ENCODE measurements at places on chromosomes 5 and 9.

GRCh38 chr9:2576631-2577030 is 45.0 kb upstream of the VLDLR start:
- DNase-seq, result no peak

DNA sequence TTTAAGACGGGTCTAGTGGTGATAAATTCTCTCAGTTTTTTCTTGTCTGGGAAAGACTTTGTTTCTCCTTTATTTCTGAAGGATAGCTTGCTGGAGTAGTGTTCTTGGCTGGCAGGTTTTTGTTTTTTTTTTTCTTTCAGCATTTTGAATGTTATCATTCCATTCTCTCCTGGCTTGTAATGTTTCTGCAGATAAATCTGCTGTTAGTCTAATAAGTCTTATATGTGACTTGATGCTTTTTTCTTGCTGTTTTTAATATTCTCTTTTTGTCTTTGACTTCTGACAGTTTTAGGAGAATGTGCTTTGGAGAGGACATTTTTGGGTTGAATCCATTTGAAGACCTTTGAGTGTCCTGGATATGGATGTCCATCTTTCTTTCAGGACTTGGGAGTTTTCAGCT is 16.0 kb downstream of the HSD17B4 start:
- DNase-seq, result no peak

DNA sequence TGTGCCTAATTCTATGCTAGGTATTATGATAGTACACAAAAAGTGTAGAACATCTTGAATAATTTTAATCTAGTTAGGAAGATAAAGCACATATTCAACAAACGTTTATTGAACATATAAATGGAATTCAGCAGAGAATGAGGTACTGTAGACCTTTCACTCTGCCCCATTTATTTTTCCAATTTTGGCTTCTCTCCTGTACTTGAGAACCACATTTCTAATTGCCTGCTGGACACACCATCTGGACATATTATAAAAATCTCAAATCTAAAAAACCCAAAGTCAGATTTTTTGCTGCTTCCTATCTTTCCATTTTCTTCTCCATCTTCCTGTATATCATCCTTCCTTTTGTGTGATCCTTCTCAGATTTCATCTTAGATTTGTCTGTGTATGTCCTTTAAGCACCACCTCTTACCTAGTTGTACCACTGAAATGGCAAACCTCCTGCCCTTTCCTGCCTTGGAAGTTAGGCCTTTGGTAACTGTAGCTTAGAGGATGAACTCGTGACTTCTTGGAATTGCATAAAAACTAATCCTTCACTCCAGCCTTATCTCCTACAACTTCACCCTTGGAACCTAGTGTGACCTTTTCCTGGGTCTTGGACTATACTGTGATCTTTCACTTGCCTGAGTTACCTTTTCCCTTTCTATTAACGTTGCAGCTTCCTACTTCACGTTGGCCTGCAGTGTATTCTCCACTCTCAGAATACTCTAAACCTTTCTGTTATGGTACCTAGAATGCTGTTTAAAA is 8.8 kb downstream of the SLC26A2 start:
- no peak for DNase-seq

- DNase-seq, result no peak
Observed at GRCh38 chr9:80560976-80561375, 989.2 kb downstream of the TLE4 start.

DNA sequence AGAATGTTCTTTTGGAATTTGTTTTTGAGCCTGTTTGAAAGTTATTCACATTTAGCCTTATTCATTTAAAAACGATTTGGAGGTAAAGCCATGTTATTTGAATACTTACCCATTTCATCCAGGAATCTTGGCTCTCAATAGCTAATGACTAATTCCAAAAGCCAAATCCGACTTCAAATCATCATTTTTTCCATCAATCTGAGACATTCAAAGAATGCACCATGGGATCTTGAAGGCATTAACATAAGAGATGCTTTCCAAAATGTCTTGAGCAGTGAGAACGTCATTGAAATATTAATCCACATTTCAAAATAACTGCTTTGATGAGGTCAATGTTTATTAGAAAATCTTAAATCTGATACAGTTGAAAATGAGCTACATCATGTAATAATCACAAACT is 617.0 kb upstream of the RORB start:
- DNase-seq, result no peak

- no peak for DNase-seq
Observed at GRCh38 chr9:75023846-75024245, 4.2 kb downstream of the CARNMT1 start.

DNA sequence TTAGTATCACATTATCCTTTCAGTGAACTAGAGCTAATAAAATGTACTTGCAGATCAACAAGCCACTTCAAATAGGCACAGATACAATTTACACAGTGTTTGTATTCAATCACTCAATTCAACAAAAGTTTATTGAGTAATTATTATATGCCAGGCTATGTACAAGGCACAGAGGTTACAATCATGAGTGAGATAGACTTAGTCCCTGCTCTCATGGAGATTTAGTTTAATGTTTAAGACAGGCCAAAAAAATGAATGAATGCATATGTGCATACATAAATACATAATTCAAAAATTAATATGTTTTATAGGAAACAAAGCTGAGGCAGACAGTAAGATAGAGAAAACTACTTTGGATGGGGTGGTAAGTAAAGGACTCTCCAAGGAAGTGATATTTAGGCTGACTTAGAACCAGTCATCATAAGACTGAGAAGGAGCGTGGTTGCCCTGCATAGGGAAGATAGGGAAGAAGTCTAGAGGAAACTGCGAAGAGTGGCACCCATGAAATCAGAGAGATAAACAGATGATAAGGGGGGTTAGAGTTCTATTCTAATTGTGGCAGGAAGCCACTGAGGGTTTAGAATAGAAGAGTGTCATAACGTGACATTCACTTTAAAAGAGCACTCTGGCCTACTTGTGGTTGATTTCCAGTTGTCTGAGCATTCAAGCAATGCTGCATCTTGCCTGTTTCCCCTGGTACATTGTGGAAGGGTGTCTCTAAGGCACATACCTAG is 49.7 kb upstream of the GRAMD2B start:
- no peak for DNase-seq

DNA sequence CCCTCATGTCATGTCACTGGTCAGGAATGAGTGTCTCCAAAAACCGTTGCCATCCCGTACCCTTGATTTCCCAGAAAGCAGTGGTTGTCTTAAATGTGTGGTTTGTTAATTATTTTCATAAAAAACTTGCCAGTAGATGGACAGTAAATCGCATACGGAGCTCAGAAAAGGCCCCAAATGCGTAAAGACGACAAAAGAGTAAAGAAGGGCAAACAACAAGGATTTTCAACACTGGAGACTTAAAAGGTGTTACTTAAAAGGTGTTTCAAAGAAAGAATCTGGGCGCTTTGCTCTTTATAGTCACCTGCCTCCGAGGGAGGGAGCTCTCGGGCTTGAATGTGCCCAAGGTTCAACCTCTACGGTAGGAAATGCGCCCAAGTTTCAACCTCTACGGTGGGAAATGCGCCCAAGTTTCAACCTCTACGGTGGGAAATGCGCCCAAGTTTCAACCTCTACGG is 734 bp downstream of the KIF27 start:
- DNase-seq, result no peak

- DNase-seq, result no peak
Observed at GRCh38 chr5:51018423-51018822, 352.0 kb downstream of the PARP8 start.

DNA sequence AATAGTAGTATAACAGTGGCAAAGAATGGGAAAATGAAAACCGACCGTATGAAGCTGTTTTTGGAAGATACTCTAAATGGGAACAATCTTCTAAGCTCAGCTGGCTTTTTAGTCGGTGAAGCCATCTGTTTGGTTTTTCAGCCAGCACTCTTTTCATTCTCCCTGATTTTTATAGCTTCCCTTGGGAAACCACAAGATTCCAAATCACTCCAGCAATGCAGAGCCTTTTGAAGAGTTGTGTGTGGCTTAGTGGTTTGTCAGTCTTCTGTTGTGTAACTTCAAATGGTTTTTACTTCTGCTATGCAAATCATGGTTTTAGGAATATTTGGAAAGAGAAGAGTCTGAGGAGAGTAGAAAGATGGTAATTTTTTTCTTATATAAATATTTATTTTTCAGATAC is 180.7 kb downstream of the KDM4C start:
- no peak for DNase-seq

DNA sequence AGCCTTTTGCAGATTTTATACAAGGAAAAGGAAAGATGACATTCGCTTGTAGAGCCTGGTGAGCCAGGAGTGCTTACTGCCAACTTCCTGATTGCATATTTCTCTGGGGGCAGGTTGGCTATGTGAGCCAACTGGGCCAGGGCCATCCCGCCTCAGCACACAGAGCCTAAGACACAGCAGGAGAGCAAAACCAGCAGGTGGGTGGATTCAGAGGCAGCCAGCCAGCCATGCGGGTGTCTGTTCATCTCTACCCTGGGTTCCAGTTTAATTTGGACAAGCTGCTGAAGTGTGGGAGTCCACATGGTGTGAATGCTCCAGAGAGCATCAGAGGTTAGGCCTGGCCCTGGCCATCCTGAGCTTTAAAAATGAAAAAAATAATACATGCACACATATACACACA is 291.4 kb downstream of the ARHGEF28 start:
- DNase-seq, result no peak

- DNase-seq, result no peak
Observed at GRCh38 chr5:4480528-4481349, 659.4 kb upstream of the ADAMTS16 start.

DNA sequence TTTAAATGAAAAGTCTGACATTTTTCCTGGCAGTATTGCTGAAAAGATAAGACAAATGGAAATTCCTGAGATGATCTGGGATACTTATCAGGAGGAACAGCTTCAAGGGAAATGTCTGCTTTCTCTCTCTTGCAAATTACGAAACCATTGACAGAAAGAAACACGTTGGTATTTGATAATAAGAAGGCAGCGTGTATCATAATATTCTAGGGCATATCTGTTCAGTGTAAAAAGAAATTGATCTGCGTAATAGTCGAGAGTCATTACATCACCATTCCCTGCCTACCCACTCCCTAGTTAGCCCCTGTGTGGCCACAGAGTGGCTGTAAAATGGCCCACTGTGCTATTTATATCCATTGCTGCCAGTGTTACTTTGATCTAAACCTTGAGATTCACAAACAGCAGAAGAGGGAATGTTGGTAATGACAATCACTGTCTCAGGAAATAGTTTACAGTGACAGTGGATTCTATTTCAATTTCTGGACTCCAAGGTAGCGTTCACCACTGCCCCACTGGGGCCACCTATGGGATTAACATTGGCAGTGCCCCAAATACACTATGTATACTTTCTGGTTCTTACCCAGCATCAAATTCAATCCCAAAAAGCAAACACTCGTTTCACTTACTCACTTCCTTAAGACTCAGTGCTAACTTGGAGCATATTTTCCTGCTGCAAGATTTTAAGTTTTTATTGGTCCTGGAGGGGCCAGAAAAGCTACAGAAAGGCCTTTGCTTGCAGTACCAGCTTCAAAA is 133.4 kb upstream of the GAS1 start:
- no peak for DNase-seq

DNA sequence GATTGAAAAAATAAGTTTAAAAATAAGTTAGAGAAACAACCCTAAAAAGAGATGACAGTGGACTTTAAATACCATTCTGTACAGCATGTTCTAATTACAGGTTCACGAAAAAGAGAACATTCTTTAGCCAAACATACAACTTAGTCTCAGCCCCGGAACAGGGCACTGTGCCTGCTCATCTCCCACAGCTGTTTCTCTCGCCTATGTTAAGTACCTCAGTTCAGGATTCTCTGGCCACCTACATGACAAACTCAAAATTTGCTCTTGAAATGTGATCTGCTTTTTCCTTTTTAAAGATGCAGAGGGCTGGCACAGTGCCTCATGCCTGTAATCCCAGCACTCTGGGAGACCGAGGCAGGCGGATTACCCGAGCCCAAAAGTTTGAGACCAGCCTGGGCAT is 52.3 kb downstream of the MYO10 start:
- DNase-seq, result no peak

- no peak for DNase-seq
Observed at GRCh38 chr9:5375091-5375490, 35.4 kb upstream of the RLN1 start.

DNA sequence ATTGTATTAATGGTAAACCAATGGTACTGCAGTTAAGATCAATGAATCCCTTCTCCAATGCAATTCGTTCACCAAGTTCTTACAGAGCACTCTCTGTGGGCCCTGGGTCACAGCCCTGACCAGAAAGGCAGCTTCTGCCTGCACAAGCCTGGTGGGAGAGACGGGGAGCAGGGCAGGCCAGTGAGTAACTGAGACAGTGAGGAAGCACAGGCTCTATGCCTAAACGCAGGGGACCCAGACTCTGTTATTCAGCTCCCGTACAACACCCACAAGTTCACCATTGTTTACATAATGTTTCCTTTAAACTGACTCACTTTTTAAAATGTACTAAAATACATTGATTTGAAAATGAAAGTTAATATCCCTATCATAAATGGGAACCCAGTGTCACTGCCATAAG is 40.5 kb upstream of the CTSL start:
- no peak for DNase-seq

GRCh38 chr9:71816916-71817451 is 48.7 kb upstream of the CEMIP2 start:
- no peak for DNase-seq

All from activated CD4-positive, alpha-beta T cell treated with anti-CD3 and anti-CD28 coated beads, Interleukin-2, amount 50 U/mL, for 1 hour (primary cell).